ENCODE measurements at places on chromosomes 13 and 19.

DNA sequence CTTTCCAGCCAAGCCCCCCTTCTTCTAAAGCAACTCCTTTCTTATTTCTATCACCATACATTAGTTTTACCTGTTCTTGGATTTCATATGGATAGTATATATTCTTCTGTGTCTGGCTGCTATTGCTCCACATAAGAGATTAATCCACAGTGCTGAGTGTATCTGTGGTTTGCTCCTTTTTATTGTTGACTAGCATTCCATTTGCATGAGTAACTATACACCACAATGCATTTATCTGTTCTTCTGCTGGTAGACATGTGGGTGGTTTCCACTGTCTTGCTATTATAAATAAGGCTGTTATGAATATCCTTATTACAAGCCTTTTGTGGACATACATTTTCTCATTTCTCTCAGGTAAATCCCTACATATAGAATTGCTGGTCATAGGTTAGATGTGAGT lies 138.2 kb downstream of the SLC7A1 start:
- DNase-seq = no peak

GRCh38 chr13:106003651-106004050 lies 531.8 kb downstream of the EFNB2 start:
- no peak for DNase-seq

GRCh38 chr19:16012552-16012951 lies 63.7 kb upstream of the TPM4 start:
- no peak for DNase-seq

GRCh38 chr19:33947265-33947964 lies 150.7 kb downstream of the KCTD15 start:
- no peak for DNase-seq

GRCh38 chr13:113965383-113965874 lies 8.4 kb downstream of the C13orf46 start:
- no peak for DNase-seq

DNA sequence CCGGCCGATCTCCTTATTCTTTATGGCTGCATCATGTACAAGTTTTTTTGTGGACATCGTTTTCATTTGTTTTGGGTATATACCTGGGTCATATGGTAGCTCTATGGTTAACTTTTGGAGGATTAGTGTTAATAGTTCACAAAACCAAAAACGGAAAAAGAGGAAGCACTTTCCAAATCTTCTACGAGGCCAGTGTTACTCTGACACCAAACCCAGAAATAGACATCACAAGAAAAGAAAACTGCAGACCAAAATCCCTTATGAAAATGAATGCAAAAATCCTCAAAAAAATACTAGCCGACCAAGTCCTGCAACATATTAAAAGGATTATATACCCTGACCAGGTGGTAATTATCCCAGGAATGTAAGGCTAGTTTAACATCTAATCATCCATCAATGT lies 29.8 kb downstream of the ADGRE2 start:
- no peak for DNase-seq

- DNase-seq = no peak
Observed at GRCh38 chr19:38667661-38668171, 20.3 kb downstream of the ACTN4 start.

DNA sequence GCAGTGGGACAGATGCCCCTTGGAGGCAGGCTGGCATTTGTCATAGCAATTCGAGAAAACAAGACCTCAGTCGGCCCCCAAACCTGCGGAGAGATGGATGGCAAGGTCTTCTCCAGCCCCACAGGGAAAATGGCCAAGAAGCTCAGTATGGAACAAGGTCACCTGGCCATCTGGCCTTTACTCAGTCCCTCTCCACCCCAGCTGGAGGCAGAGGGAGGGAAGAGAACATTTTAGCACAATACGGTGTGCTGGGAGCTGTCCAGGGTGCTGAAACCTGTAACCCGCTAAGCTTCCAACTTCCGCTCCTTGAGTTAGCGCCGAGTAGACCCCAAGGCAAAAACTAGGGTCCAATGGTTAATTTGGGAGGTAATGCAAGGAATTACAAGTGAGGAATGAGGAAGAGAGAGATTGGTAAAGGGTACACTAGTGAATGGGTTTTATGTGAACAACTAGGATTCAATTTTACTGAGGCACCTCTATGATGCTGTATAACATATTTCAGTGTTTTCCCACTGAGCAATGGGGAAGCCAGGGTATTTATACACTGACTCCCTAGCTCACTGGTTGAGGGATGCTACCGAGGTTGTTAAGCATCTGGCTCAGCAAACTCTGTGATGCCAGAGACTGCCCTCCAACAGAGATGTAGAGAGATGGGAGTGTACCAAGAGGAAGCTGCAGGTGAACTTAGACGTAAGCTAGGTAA lies 64.3 kb downstream of the CACNA1A start:
- no peak for DNase-seq

GRCh38 chr19:31969016-31969415 lies 376.4 kb upstream of the ZNF507 start:
- no peak for DNase-seq

GRCh38 chr13:66492479-66492878 lies 737.7 kb downstream of the PCDH9 start:
- DNase-seq = no peak

- no peak for DNase-seq
Observed at GRCh38 chr13:39210961-39211534, 172.8 kb downstream of the NHLRC3 start.

GRCh38 chr19:15476325-15476724 lies 3.0 kb downstream of the PGLYRP2 start:
- DNase-seq = no peak

- DNase-seq = peak; percentile 58
Observed at GRCh38 chr13:75469047-75469446, 12.9 kb downstream of the TBC1D4 start.

DNA sequence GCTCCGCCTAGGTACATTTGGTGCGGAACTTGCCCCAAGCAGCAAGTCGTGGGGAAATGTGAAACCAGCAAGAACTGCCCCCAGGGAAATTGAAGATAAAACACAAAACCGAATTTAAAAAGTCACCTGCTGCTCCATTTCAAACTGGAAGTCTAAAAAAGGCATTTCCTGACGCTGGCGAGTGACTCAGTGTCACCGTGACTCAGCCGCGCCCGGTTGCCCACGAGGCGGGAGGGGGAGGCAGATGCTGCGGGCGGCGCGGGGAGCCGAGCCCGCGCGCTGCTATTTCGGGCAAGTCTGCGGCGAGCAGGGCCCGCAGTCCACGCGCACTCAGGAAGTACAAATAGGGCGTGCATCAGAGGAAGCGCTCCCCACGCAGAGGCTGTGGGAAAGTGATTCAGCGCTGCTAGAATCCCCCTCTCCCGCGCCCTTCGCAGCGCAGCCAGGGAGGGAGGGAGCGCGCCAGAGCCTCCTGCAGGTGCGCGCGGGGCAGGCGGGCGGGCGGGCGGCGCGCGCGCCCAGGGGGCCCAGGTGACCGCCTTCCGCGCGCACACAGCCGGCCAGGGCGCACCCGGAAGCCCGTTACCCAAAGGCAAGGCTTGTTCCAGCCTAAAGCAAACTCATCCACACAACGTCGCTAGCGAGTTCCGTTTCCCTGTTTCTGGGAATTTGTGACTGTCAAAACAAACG lies 168.8 kb downstream of the COL4A1 start:
- peak; percentile 18 for DNase-seq

GRCh38 chr19:4446704-4447200 lies 10.8 kb downstream of the UBXN6 start:
- DNase-seq = no peak

DNA sequence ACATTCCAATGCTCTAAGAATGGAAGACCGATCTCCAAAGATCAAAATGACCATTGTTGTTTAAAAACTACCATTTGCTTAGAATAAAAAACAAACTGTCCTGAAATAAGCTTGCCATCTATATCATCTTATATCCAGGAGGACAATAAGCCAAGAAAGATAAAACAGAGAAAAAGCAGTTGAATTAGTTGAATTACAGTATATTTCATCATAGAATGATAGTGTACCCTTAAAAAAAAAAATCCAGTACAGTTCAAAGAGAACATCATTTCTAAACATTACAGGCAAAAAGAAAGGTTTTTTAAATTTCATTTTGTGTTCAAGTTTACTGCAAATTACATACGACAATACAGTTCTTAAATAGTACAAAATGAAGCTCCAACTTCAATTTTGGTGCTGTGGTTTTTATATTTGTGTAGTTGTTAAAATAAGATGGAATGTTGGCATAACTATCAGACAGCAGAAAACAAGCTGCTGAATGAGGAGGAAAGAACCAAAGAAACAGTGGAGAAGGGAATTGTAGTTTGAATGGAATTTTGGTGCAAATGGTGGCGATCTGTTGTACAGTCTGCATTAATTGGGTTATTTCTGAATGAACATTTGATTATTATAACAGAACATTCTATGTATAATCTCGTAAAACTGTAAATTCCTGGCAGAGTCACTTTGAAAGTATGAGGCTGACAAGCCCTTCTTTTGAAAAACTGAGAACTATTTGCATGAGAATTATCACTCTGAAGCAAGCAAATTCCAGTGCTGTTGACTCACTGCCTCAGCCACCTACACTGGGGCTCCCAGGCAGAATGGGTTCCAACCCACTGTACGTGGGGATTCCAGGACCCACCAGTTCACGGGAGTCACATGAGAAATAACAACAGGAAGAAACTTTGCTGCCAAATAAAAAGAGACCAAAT lies 37.7 kb downstream of the LHFPL6 start:
- no peak for DNase-seq

DNA sequence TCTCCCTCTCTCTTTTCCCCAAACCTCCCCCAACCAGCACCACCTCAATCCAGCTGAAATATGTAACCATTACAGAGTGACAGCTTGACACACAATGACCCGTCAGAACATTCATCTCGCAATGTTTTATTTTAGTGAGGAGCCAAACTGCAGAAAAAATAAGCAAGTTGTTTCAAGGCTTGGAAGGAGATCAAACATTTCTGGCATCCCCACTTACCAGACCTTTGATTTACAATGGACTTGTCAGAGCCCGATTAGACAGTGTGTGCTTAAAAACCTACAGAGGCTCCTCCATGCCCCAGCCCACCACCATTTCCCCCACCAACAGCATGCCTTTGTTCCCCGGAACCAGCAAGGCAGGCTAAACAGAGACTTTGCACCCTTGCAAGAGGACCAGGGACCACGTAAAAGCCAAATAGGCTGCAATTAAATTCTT lies 382.8 kb upstream of the ZNF507 start:
- no peak for DNase-seq

DNA sequence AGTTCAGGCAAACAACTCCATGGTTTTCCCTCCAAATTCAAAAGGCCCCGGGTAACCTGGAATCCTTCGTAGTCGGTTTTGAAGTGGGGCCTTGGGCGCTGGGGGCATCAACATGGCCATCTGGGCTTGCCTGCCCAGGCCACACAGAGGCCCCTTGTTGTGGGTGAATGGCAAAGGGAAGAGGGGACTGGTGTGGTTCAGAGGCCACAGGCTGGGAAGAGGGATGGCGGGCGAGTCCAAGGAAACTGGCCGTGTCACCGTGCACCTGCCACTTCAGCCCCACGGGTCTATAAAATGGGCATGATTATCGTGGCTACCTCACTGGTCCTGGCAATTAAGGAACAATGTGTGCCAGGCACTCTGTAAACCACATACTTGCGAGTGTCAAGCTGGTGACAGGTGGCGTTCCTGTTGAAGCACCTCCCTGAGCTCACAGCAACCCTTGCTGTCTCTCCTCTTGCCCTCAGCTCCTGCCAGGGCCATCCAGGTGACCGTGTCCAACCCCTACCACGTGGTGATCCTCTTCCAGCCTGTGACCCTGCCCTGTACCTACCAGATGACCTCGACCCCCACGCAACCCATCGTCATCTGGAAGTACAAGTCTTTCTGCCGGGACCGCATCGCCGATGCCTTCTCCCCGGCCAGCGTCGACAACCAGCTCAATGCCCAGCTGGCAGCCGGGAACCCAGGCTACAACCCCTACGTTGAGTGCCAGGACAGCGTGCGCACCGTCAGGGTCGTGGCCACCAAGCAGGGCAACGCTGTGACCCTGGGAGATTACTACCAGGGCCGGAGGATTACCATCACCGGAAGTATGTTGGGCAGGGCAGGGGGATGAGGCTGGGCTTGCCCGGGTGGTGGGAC lies 1.3 kb downstream of the LSR start:
- no peak for DNase-seq

DNA sequence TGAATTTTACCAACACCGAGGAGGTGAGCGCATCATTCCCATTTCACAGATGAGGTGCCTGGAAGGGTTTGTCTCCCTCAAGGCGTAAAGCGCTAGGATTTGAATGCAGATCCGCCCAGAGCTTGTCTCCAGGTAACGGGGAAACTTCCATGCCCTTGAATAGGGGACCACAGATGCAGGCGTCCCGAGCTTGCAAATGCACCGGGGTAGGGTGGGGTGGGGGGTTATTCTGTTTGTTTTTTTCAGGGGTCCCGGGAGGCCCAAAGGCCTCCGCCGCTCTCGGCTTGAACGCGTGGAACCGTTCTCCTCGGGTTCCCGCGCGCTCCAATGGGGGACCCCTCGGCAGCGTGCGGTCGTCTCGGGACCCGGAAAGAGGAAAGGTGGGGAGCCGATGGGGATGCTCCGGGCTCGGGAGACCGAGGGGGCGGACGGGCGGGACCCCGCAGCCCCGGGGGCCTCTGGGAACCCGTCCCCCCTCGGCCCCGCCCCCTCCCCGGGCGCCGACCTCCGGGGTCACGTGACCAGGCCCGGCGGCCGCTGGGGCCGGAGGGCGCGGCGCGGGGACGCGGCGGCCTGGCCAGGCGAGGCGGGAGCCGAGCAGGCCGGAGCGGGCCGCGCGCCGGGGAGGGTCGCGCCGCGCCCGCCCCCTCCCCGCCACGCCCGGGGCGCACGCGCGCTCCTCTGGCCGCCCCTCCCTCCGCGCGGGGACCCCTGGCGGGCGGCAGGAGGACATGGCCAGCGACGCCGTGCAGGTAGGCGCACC lies at the start of gene PKN1:
Gene PKN1 (plus strand): TSS at position 516 of the 763 bp plus-strand sequence. CDS start 216 bp downstream, at position 732.
- peak; percentile 60 for DNase-seq

DNA sequence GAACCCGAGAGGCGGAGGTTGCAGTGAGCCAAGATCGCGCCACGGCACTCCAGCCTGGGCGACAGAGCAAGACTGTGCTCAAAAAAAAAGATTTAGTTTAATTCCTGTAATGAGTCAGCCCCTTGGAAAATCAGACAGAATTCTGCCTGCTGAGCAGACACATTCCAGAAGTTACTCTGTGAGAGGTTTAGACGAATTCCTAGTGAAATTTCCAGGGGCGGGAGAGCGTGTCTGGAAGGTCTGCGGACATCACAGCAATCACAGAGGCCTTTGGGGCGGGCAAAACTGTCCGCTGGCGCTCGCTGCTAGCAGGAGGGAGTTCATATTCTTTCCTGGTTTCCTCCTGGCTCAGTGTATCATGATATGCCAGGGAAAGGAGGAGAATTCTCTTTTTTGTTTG lies 17.5 kb downstream of the MISP start:
- DNase-seq = no peak

GRCh38 chr13:105925496-105925895 lies 610.0 kb downstream of the EFNB2 start:
- no peak for DNase-seq

DNA sequence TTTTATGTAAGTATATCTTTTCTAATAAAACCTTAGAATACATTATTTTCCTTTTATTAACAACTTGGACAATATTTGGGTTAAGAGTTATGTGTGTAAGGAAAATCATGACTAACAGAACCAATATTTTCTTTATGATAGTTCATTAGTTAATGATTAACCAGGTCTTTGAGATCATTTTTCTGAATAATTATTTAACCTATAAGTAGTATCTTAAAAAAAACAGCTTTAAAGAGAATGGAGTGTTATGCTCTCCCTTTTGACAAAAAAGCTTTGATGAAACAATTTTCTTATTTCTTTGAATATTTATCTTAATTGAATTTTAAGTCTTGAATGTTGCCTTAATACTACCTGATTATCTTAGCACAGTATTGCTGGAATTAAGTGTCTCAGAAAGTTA lies 3.8 kb downstream of the SLAIN1 start:
- no peak for DNase-seq

- no peak for DNase-seq
Observed at GRCh38 chr13:71875823-71876222, 8.8 kb upstream of the DACH1 start.

Measured in NCI-H1436 (cell line).